SK-N-MC (cell line): ENCODE measurements at places on chromosomes 7 and 10.

- no peak for DNase-seq
Measured at GRCh38 chr10:61125560-61126170, 181.7 kb upstream of the RHOBTB1 start.

DNA sequence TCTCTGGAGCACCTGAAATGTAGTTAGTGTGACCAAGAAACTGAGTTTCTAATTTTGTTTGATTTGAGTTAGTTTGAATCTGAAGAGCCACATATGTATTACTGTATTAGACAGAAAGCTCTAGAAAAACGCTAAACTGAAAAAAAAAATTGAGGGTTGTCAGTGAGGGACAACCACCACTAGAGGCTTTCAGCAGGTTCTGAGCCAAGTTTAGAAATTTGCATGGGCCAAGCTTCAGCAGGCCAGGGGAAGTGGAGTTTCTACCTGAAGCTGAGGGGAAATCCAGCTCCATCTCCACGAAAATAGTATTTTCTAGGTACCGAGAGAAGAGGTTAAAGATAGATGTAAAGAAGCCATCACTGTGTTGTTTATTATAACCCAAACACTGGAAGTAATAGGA is 77.9 kb upstream of the PLXNA4 start:
- no peak for DNase-seq

- no peak for DNase-seq
Measured at GRCh38 chr7:27593226-27593625, 69.5 kb downstream of the HIBADH start.

GRCh38 chr7:78071491-78072200 is 273.1 kb downstream of the PHTF2 start:
- DNase-seq, result no peak

GRCh38 chr7:100562195-100563099 is 11.3 kb downstream of the SAP25 start:
- DNase-seq, result no peak

GRCh38 chr7:38375453-38375852 is 102.0 kb upstream of the TARP start:
- no peak for DNase-seq

- peak; percentile 34 for DNase-seq
Measured at GRCh38 chr7:40232242-40232893, 97.6 kb downstream of the SUGCT start.

DNA sequence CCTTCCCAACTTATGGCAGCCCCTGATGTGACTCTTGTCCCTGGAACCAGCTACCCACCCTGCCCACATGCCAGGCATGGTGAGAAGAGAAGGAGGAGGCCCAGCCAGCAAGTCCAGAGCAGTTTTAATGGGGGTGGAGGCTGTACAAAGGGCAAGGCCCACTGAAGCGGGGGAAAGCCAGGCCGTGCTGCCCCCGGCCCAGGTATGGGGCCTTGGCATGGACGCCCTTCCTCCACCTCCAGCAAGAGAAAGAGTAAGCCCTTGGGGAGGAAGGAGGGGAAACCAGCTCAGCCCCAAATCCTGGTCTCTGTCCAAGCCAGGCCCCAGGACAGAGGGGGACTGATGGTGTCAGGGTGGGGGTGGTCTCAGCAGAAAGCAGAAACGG is 7.0 kb downstream of the NFKB2 start:
- no peak for DNase-seq
